ENCODE measurements at places on chromosomes 2 and 18.

- no peak for DNase-seq
These were observed 126.8 kb downstream of the KCTD1 start for GRCh38 chr18:26421503-26421902.

GRCh38 chr2:108988796-108989713 is at the start of gene EDAR:
Gene EDAR, minus strand, starts transcription at chr2:108989220. Its CDS starts 58,206 bp downstream, at chr2:108931014.
- DNase-seq = no peak

- no peak for DNase-seq
These were observed 24.4 kb downstream of the MPHOSPH10 start for GRCh38 chr2:71154798-71155197.

DNA sequence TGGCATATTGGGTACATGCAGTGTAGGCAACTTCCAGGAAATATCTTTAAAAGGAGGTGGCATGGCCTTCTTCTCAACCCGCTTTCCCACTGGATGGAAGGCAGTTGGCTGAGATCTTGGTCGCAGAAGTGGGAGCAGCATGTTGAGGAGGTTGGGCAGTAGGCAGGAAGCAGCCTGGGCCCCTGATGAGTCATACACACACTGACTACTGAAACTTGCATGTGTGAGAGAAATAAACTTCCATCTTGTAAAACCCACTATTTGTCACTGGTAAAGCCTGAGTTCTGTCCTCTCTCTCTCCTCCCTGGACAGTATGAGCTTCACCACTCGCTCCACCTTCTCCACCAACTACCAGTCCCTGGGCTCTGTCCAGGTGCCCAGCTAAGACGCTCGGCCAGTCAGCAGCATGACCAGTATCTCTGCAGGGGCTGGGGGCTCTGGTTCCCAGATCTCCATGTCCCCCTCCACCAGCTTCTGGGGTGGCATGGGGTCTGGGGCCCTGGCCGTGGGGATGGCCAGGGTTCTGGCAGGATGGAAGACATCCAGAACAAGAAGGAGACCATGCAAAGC is 233.8 kb upstream of the SPRED2 start:
- DNase-seq = peak; percentile 27

DNA sequence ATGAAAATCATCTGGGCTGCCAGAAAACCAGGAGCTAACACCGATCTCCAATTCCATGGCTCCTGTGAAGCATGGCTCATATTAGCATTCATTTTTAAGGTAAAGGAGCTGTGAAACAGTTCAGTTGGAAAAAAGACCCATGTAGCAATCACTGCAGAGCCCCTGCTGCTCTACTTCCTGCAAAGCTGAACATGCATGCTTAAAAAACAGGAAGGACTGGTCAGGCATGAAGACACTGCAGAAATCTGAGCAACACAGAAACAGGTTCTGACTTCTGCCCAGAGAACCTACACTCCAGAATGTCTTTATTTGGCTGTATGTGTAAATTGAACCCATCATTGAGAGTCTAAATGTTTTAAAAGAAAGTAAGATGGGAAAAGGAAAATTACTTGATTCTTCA is 950.6 kb downstream of the DCDC2C start:
- DNase-seq = no peak

GRCh38 chr2:234670806-234671205 is 173.9 kb upstream of the ARL4C start:
- no peak for DNase-seq

GRCh38 chr18:76956648-76957047 is 134.3 kb downstream of the ZNF236 start:
- no peak for DNase-seq

Measured in AG04450 (cell line).